ENCODE measurements at places on chromosomes 12 and 14. TPM values are rescaled to one million over a fixed set of nuclear protein-coding genes. Genes with fewer than 3 reads are reported as not detected.
A peak's percentile ranks its signal among the peaks of the same experiment; 100 is the strongest.

The MYH7 gene
- total RNA-seq, result 0.13 TPM

DNA sequence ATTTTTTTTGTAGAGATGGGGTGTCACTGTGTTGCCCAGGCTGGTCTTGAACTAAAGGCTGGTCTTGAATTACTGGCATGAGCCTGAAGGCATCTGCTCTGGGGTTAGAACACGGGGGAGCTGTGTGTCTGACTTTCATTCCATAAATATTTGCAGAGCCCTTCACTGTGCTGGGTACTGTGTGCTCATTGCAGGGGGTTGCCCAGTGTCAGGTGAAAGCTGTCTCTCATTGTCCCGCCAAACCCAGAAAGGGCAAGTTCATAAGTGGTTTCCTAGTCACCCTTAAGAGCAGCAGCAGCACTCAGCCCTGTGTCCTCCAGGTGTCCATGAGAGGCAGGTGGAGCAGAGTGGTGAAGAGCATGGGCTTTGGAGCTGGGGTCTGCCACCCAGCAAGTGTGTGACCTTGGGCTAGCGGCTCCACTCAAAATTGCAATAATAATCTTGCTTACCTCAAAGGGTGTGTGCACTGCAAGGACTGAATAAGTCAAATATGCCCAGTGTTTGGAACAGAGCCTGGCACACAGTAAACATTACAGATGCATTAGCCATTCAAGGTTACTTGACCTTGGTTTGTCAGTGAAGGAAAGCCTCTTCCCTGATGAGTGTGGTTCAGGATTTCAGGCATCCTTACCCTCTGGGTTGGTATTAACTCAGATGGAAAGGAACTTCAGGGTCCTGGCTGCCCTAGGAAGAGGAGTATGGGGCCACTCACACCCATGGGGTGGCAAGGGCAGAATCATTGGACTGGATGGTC lies 4.4 kb upstream of the SMIM41 start:
- ATAC-seq, result no peak

GRCh38 chr14:50311337-50311971 lies 575 bp downstream of the L2HGDH start:
- no peak for ATAC-seq

GRCh38 chr12:132582058-132582420 lies 28.3 kb downstream of the LRCOL1 start:
- ATAC-seq, result no peak

DNA sequence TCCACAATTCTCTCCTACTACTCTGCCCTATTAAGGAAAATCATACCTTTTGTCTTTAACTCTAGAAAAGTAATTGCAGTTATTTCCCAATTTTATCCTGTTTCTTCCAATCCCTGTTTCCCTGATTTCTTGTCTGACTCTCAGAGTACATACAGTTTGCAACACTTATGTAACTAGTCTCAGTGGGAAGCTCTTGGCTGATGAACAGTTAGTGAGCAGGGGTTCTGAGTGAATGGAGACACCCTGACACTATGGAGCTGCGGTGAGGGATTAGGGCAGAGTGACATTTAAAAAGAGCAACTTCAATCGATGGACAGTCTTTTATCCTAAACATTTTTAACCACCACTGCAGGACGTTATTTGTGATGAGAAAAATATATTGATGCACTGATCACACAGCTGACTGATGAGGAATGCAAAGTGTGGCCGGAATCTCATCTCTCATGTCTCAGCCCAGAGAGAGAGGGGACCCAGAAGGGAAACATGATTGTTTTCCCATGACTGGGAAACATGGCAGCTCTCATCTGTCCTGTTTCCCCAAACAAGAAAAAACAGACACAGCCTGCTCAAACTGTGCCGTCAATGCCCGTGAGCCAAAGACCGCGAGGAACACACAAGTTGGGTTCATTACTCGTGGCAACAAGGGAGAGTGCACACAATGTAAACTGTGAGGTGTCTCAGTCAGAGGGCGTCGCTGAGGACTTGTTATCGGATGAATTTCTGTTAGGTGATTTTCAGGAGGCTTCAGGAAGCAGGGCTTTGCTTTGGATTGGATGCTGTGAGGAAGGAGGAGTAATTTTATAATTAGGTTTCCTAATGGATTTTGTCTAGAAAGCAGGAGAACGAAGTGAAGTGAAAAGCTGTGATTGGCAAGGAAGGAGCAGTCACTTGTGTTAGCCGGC lies 5.2 kb upstream of the SLC6A13 start:
- no peak for ATAC-seq

- peak; percentile 45 for ATAC-seq
Measured at GRCh38 chr14:68476212-68477109, 316.4 kb downstream of the ZFP36L1 start.
